ENCODE measurements at places on chromosomes 7 and 10.

- no peak for DNase-seq
Observed at GRCh38 chr7:22633954-22634474, 93.0 kb upstream of the IL6 start.

- DNase-seq = no peak
Observed at GRCh38 chr10:21052072-21052708, 155.1 kb upstream of the NEBL start.

DNA sequence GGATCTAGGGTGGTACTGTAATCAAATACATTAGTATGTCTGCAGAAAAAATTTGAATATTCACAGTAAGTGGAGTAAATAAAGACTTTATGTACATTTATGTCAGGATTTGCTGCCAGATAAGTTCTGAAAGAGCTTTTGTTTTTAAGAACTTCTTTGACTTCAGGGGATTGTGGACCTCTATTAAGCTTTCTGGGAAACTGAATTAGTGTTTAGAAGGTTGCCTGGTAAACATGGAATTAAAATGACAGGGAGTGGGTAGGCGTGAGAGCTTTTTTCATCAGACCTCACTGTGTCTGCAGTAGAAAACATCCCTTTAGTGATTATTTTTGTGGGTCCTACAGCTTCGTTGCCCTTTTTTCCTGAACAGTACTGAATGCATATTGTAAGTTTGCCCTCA lies 15.7 kb downstream of the SDHAF3 start:
- no peak for DNase-seq

DNA sequence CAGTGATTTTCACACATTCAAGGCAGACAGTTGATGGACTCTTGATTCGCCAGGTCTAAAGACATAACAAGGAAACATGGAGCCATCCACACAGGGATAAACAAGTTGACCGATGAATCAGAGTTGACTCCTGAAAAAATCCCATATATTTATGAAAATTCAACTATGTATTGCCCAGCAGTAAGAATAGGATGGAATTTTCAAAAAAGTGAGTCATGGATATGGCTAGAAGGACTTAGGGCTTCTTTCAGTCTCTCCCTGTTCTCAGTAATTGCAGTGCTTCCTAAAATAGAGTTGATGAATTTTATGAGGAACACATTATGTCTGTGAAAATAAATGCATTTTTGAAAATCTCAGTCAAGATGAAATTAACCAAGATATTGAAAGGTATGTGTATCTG lies 301.2 kb downstream of the PLXDC2 start:
- DNase-seq = no peak

- DNase-seq = no peak
Observed at GRCh38 chr7:50814166-50814565, 31.5 kb upstream of the GRB10 start.

- DNase-seq = no peak
Observed at GRCh38 chr10:1577373-1577770, 160.0 kb downstream of the ADARB2 start.

- no peak for DNase-seq
Observed at GRCh38 chr7:74233655-74234285, 20.4 kb downstream of the RFC2 start.

GRCh38 chr7:139640681-139641080 lies 117.2 kb downstream of the CLEC2L start:
- DNase-seq = no peak

DNA sequence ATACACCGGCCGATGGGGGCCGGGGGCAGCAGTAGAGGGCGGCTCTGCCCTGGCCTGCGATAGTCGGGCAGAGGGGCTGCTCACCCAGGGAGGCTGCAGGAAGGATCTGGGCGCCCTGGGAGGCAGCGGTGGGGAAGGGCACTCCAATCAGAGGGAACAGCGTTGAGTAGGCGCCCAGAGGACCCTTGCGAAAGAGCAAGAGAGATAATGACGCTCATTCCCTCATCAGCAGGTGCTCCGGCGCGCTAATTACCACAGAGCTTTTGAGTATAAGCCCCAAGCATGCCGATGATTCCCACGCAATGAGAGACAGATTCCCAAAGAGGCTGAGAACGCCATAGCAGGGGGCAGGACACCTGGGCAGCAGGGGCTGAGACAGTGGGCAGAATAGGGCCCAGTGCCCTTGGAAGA lies 215.3 kb downstream of the MAD1L1 start:
- DNase-seq = no peak

DNA sequence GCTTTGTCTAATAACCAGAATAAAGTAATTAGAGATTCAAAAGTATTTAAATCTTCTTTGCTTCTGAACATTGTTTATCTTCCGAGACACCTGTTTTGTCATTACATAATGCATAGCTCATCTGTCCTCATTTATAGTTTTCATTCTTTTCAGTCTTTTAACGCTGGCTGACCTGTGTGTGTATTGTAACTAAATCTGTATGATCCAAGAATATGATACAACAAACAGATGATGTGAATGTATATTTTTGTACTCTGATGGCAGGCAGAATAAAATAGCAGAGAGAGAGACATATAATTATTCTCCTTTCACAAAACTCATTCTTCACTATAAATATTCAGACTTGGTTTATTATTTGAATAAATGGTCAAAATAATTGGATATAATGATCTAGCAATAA lies 80.6 kb downstream of the ORC5 start:
- no peak for DNase-seq

DNA sequence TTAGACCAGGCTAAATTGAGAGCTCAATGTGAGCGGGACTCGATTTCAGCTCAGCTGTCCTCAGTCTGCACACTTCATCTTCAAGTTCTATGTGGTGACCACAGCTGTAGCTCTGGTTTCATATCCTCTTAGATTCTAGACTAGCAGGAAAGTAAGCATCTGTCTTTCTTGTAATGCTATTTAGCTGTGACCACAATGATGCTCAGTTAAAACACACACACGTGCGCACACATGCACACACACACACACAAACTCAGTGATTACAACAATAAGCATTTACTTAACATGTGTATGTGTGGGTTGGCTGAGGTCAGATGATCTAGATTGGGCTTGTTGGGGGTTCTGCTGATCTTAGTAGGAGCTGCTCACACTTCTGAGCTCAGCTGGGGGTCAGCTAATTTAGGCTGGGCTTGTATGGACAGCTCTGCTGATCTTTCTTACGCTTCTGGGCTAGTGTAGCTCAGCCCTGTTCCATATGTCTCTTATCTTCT lies 82.5 kb downstream of the ZNF365 start:
- DNase-seq = no peak

- no peak for DNase-seq
Observed at GRCh38 chr7:31002256-31002655, 38.5 kb downstream of the GHRHR start.

DNA sequence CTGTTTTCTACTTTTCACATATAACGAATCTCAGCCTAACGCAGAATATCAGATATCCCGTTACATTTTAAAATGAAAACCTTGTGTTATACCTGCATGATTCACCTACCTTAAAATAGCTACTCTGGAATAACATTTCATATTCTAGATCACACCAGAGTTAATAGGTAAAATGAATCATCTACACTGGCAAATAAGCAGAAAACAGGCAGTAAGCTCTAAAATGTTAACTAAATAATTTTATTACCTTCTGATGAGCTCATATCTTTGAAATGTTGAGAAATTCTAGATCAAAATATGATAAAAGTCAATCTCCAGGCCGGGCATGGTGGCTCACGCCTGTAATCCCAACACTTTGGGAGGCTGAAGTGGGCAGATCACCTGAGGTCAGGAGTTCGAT lies 71.3 kb downstream of the CPEB3 start:
- no peak for DNase-seq

DNA sequence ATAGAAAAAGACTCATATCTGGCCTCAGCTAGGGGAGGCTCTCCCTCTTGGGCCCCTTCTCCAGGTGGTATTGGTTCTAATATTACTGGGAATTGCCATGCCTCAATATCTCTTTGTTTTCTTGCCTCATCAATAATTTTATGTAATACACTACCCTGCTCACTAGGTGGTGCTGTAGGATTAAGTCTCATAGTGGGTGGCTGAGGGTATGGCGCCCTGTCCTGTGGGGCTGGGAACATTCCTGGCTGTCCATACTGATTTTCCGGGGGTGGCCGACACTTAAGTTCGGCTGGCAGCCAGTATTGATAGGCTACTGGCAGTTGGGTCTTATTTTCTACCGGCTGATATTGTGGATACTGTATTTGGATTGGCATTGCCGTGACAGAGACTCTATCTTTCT lies 9.0 kb upstream of the TAS2R3 start:
- DNase-seq = peak; percentile 4
